ENCODE measurements at places on chromosomes 1 and 21.

GRCh38 chr1:202203238-202204039, 9.8 kb downstream of the LGR6 start:
- no peak for DNase-seq

GRCh38 chr1:201818971-201819750, 9.8 kb upstream of the IPO9 start:
- peak; percentile 39 for DNase-seq

- peak; percentile 11 for DNase-seq
Measured at GRCh38 chr1:1206376-1206965, at the start of gene TNFRSF18. TNFRSF18 (minus strand) TSS chr1:1206592; CDS start chr1:1206571, 21 bp downstream.

GRCh38 chr21:36510911-36511310, 31.0 kb upstream of the CLDN14 start:
- no peak for DNase-seq

DNA sequence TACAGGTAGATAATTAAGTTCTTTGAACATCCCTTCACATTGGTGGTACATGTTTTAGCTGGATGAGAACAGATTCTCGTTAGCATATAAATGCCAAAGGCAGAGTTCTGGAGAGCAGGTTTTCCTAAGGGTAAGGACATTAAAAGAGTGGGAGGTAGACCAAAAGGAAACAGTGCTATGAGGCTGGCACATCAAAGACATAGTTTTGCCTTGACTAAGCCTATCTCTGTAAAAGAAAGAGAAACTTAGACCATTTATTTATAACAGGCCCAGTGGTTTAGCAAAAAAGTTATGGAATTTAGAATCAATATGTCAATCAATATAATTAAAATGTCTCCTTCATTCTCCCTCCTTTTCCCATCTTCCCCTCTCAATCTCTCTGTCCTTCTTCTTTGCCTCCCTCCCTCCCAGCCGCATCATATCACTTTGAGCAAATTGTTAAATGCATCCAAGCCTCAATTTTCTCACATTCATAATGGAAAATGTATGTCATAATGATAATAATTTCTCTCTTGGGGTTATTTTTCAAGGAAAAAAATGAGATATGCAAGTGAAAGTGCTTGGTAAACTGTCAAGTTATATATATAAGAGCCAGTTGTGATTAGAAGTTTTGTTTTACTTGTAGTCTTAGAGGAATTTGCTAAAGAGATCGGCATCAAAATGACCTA, 209.9 kb upstream of the SGIP1 start:
- DNase-seq = no peak

DNA sequence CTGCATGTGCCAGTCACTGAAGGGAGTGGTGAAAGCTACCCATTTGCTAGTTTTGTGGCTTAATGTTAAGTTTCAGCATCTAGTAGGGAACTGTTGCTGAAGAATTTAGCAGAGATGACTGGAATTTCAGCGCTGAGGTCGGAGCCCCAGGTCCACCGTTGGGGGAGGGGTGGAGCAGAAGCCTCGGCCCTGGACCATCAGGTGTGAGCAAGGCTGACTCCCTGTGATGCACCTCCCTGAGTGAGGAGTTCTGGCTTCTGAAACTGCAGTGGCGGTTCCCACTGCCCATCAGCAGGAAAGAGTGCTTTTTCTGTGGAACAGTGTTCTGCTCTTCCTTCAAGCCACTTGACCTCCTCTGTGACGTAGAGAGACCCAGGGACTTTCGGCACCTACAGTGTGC, 1.3 kb downstream of the NOS1AP start:
- DNase-seq = no peak

- DNase-seq = no peak
Measured at GRCh38 chr21:42658320-42659105, 5.1 kb downstream of the PDE9A start.

- no peak for DNase-seq
Measured at GRCh38 chr1:35590476-35591040, 17.4 kb downstream of the TFAP2E start.

DNA sequence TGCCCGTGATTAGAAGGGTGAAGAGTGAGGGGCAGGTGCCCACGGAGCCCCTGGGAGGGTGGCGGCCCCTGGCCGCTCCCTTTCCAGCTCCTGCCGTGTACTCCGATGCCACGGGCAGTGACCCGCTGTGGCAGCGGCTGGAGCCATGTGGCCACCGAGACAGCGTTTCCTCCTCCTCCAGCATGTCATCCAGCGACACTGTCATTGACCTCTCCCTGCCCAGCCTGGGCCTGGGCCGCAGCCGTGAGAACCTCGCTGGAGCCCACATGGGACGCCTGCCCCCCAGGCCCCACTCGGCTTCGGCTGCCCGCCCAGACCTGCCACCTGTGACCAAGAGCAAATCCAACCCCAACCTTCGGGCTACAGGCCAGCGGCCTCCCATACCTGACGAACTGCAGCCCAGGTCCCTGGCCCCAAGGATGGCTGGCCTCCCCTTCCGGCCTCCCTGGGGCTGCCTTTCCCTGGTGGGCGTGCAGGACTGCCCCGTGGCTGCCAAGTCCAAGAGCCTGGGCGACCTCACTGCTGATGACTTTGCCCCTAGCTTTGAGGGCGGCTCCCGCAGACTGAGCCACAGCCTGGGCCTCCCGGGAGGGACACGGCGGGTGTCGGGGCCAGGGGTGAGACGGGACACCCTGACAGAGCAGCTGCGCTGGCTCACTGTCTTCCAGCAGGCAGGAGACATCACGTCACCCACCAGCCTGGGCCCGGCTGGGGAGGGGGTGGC, 22.0 kb downstream of the PANK4 start:
- DNase-seq = no peak

DNA sequence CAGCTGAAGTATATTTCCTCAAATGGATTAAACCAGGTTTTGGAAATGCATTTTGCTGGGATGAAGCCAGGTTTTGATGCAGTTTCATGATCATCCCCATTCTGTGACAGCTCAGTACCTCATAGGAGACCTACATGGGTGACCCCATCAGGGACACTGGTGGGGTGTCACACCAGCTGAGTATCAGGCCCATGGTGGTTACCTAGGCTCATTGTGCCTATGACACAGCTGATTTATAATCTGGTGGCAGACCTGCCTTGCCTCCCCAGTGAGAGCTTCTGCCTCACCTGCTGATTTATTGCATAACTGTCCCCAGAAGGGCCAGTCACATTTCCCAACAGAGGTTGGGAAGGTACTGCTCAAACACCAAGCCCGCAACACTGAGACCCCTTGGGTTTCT, 3.8 kb downstream of the NCF2 start:
- no peak for DNase-seq

DNA sequence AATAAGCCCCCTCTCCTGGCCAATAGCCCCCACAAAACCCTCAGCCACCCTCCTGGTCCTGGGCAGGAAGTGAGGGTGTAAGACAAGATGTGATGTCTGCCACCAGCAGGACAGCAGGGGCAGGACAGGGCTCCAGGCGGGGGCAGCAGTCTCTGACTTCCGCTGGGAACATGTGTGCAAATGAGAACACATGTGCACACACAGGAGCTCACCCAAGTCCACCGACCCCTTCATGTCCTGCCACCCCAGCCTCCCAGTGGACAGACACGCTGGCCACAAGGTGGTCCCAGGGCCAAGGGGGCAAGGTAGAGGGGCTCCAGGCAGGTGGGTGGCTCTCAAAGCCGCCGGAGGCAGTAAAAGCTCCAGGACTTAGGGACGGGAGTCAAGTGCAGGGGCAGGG, 60.1 kb downstream of the KCNAB2 start:
- DNase-seq = no peak

DNA sequence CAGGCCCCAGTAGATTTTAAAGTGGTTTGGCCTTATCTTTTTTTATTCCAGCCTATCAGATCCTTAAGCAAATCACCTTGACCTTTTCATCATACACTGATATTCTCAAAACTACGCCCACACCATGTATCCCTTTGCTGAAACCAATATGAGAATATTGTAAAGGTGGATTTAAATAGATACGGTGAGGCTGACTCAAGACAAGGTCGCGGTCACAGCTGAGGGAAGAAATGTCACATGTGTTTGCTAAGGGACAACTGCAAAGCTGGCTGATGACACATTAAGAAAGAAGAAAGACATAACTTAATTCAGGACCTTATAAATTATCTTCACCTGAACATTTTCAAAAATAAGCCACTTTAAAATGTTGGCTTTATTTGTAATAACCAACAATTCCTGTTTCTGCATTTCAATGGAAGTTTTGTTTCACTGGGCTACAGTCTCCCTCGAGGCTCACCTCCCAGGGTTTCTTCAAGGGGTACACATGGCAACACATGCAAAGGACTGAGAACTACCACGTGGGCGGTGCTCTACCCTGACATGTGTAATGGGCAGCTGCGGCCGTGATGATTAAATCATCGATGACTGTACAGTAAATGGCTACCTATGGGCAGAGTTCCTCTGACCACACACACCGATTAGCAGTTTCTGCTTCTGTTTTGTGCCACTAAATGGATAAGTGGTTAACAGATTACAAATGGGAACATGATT, 189.5 kb downstream of the SIPA1L2 start:
- DNase-seq = no peak

DNA sequence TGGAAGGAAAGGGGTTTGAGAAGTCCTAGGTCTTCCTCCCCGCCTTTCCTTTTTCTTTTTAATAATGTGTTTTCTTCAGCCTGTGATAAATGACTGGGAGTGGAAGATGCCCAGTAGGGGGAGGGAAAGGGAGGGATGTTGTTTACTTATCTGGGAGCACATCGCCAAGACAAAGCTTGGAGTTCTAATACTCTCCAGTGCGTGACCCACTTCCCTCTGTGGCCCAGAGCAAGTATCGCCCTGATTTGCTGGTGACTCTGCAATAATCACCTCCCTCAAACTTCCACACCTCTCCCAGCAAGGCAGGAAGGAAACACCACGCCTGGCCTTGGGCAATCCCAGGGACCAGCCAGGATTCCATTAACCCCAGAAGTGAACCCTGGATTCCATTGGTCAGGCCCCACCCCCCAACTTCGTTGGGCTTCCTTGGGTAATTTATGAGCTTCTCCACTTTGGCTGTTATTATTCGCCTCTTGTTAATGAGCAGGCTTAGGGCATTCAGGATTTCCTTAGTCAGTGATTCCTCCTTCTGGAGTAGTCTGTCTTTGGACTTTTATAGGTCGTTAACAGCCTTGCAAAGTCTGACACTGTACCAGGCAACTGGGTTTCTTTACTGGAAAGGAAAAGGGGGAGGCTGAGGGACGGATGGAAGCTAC, 24.3 kb upstream of the GRHL3 start:
- DNase-seq = peak; percentile 70

GRCh38 chr1:17176306-17177061, 28.4 kb upstream of the PADI1 start:
- no peak for DNase-seq

GRCh38 chr1:39668111-39668510, 3.8 kb downstream of the NT5C1A start:
- DNase-seq = no peak

- DNase-seq = peak; percentile 18
Measured at GRCh38 chr1:223363057-223363855, 720 bp downstream of the SUSD4 start.

GRCh38 chr1:19074361-19074901, 118.0 kb upstream of the IFFO2 start:
- no peak for DNase-seq

DNA sequence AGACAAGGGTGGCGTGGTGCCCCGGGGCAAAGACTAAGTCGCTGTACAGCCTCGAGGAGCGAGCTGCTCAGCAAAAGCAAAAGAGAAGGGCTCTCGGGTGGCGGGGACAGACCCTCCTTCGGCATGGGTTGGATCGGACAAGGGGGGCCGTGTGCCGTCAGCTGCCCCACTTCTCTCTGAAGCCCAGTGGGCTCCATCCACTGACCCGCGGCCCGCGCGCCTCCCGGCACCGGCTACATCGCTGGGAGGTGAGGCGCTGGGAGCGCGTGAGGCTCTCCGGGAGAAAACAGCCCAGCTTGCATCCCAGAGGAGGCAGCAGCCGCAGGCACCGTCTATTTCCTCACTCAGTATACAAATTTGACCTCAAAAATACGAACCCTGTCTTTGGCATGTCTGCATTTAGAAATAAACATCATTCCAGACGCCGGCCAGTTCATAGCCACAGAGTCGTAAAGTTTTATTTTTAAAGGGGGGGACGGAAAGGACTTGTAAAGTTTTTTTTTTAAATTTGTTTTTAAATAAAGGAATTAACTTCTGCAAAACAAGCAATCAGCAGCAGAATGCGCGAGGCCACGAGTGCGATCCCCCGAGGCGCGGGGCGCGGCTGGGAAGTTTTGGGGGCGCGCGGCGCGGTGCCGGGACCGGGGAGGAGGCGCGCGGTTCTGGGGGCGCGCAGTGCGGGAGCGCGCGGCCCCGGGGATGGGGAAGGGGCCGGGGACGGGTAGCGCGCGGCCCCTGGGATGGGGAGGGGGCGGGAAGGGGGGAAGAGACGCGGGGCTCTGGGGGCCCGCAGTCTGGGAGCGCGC, 689 bp upstream of the GPR137B start:
- peak; percentile 71 for DNase-seq

DNA sequence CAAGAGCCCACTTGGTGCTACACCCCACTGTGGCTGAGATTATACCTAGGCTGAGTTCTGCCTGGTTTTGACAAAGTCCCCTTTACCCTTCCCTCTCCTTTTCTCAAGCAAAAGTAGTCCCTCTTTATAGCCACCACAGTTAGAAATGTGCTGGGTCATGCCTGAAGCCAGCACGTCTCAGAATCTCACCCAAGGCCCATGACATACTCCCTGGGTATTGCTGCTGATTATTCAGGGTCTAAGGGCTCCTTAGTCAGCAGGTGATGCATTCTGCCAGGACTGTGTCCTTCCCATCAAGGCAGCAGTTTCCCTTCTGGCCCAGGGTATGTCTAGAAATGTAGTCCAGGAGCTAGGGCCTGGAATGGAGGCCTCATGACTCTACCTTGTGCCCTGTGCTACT, 67.3 kb upstream of the COX20 start:
- peak; percentile 17 for DNase-seq

DNA sequence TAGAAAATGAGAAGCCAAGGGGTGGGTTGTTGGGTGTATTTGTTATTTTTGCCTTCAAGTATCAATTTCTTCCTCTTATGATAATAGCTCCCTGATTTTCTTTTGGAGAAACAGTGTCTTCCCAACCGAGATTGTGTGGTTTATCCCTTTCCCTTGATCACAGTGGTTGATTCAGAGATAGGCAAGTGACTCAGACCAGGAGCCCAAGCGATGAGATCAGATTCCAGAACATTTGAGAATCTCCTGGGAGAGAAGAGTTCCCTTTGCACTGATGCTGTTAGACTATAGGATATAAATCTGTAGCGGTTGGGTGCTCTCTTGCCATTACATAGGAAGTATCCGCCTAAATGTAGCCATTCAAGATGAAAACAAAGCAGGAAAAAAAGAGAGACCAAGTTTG, 90.1 kb upstream of the WDR26 start:
- DNase-seq = peak; percentile 53

GRCh38 chr21:46666941-46667740, 31.7 kb downstream of the PRMT2 start:
- DNase-seq = peak; percentile 50

GRCh38 chr1:223423641-223424233, 30.5 kb downstream of the CCDC185 start:
- DNase-seq = no peak

- DNase-seq = no peak
Measured at GRCh38 chr1:8980656-8981055, 35.0 kb downstream of the CA6 start.

DNA sequence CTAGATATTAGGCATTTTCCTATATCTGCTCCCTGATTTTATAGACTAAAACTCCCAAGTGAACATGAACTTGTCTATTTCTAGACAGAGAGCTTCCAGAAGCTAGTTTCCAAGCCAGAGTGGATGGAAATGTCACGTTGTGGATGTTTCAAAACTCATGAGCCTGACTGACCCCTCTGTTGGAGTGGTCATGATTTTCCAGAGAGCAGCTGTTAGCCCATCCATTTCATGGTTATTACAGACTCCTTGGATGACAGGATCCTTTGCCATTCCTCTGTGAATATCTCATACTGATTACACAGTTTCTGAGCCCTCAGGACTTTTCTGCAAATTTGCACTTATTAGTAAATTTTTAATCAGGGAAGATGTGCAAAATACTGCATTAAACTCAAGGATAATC, 76.8 kb upstream of the ATF3 start:
- DNase-seq = no peak

Measured in choroid plexus epithelial cell (primary cell).